ENCODE measurements at places on chromosomes 4 and X. TPM values are rescaled to one million over a fixed set of nuclear protein-coding genes. Genes with fewer than 3 reads are reported as not detected.

DNA sequence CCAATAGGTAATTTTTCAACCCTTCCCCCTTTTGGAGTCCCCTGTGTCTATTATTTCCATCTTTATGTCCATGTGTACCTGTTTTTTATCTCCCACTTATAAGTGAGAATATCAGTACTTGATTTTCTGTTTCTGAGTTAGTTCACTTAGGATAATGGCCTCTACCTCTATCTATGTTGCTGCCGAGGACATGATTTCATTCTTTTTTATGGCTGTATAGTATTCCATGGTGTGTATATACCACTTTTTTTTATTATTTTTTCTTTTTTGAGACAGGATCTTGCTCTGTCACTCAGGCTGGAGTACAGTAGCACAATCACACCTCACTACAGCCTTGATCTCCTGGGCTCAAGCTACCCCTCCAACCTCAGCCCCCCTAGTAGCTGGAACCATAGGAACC, 47.6 kb downstream of the FUNDC1 start:
- DNase-seq, result no peak

- peak; percentile 30 for DNase-seq
Measured at GRCh38 chrX:114582698-114583395, 1.0 kb upstream of the HTR2C start.

- no peak for DNase-seq
Measured at GRCh38 chr4:168677879-168678278, 181.0 kb downstream of the PALLD start.

GRCh38 chr4:75708218-75708691, 16.1 kb upstream of the USO1 start:
- DNase-seq, result no peak

Gene RASL11B
- 12.3 TPM for polyA plus RNA-seq

Gene GPC3
- 3.0 TPM for polyA plus RNA-seq

Gene RBM46
- not detected for polyA plus RNA-seq

Gene SERTM2
- not detected for polyA plus RNA-seq

Gene C4orf51
- not detected for polyA plus RNA-seq

Data from aorta (tissue), 5 donors.